Brain (organoid and tissue), 16 donors: ENCODE measurements at places on chromosomes 6 and 20.
A peak's percentile ranks its signal among the peaks of the same experiment; 100 is the strongest.

DNA sequence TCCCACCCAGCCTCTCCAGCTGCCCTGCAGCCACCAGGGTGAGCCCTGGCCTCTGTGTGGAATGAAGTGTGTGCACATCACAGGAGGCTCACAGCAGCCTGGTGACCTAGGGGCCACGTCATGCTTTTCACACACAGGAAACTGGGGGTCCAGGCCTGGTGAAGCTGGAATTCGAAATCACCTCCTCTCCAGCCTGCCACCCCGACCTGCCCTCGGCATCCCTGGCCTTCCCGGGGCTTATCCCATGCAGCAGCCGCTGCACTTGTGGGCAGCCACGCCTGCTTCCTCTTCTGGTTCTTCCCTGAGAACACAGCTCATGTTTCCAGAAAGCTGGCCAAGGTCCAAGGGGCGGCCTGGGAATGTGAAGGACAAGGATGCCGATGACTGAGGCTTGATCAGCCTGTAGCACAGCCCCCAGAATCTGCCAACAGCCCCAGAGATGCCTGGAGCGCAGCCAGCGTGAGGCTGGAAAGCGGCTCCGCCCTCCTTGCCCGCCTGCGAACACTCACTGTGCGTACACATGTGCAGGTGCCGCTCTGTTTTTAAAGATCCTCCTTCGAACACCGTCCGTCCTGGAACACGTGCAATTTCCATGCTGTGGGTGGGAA lies 4.2 kb upstream of the NTSR1 start:
- peak; percentile 85 for DNase-seq

GRCh38 chr20:17833036-17833674 lies 133.4 kb downstream of the BANF2 start:
- no peak for DNase-seq

DNA sequence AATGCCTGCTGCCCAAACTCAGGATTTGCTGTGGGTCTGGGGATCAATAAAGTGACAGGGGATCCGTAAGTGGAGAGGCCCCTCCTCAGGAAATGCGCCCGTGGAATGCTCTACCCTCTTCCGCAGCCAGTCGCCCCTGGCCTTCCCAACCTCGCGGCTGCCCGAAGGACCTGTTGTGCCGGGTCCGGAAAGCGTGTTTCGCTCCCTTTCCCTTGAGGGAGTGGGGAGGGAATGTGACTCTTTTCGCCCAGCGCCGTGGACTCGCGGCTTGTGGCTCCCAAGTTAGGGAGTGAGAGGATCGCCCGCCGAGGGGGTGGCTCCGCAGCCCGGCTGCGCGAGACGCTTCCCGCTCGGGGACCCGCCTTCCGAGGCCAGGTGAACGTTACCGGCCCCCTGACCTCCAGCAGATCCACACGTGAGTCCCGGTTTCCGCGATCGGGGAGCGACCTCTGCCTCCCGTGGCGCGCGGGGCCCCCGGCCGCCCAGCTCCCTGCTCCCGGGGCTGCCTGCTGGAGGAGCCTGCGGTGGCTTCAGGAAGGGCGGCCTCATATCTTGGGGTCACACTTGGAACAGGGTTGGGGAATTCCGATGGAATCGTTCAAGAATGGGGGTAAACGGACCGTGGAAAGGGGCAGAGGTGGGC lies 666 bp downstream of the TPD52L1 start:
- DNase-seq, result peak; percentile 24

- no peak for DNase-seq
These were observed 39.1 kb upstream of the SIRPG start for GRCh38 chr20:1696521-1697209.

GRCh38 chr6:132483779-132484679 lies 28.9 kb downstream of the STX7 start:
- peak; percentile 77 for DNase-seq

DNA sequence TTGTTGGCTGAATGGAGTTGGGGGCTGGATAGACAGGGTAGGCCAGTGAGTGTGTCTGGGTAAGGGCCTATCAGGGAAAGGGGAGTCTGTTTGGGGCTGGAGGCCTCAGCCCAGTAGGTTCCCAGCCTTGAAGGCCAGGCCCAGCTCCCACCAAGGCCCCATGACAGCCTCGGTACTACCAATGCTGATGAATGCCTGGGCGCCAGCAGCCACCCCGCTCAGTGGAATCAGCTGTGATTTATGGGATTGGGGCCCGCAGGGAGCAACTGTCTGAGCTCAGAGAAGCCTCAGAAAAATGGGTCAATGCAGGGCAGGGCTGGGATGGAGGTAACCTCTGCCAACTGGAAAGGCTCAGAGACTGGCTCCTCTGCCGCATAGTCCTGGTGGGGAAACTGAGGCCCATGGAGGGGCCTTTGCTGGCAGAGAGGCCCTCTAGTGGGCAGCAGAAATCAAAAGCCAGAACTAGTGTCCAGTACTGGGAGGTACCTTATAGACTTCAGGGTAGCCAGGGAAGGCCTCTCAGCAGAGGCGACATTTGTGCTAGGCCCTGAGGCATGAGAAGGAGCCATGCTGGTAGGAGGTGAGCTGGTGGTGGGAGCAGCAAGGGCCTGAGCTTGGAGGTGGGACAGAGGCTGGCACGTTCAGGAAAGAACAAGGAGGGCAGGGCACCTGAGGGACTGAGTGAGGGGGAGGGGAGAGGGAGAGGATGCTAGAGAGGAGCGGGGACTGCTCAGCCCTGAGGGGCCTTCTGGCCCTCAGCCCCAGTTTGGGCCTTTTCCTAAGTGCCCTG lies 36.4 kb downstream of the DLGAP4 start:
- DNase-seq, result no peak

DNA sequence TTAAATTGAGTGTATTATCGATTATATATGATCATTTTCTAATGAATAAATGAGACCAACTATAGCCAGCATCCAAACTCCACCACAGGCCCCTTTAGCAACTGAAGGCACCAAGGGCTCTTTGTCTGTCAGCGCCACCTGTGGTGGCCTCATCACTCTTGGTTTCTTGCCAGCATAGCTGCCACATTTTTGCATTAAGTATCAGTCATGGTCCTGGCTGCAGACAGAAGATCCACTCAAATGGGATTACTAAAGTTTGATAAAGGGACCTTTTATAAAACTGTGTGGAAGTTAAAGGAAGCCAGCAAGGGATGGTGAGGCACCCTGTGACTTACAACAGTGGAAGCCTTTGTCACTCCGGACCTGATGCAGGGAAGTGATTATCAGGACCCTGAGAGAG lies 162.9 kb downstream of the C6orf118 start:
- DNase-seq, result peak; percentile 20

GRCh38 chr6:135128268-135128914 lies 52.7 kb upstream of the MYB start:
- DNase-seq, result no peak

GRCh38 chr20:18665135-18665534 lies 77.3 kb downstream of the DTD1 start:
- no peak for DNase-seq
